ENCODE measurements at places on chromosomes 1 and 21.

- DNase-seq, result peak; percentile 79
Observed at GRCh38 chr1:12143631-12144155, 23.1 kb upstream of the TNFRSF1B start.

- DNase-seq, result no peak
Observed at GRCh38 chr1:154276797-154277196, 4.4 kb downstream of the HAX1 start.

GRCh38 chr1:175830500-175830899 is 87.1 kb upstream of the TNR start:
- no peak for DNase-seq

DNA sequence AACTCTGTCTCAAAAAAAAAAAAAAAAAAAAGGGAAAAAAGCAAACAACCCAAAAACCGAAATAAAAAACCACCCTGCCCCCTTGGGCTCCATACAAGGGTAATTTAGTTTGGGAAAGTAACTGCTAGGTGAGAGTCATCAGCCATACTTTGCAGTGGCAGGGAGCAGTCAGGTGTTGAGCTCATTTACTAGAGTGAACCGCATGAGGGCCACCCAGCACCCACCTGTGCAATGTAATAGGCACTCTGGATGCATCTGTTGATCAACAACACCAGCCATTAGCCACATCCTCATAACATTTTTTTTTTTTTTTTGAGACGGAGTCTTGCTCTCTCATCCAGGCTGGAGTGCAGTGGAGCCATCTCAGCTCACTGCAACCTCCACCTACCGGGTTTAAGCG is 9.1 kb downstream of the INAVA start:
- no peak for DNase-seq

- peak; percentile 28 for DNase-seq
Observed at GRCh38 chr1:162285149-162285561, 91.5 kb downstream of the SPATA46 start.

DNA sequence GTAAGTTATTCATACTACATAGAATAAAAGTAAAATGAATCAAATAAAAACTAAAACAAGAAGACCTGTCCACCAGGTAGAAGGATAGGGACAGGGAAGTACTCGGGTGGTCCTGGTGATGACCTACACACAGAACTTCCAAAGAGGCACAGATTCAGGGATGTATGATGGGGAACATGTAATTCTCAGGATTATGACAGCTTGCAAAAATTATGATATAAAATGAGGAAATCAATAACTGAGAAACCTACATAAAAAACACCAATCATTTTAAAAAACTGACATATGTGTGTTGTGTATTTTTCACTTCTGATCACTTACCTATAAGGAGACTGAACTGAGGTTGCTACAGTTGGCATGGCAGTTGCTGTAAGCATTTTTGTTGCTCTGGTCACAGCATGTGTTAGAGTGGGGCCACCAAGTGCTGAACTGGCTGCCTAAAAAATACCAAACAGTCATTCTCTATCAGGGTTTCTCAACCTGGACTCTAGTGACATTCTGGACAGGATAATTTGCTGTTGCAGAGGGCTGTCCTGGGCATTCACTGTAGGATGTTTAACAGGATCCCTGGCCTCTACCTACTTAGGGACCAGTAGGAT is 73.8 kb downstream of the USP24 start:
- DNase-seq, result no peak

DNA sequence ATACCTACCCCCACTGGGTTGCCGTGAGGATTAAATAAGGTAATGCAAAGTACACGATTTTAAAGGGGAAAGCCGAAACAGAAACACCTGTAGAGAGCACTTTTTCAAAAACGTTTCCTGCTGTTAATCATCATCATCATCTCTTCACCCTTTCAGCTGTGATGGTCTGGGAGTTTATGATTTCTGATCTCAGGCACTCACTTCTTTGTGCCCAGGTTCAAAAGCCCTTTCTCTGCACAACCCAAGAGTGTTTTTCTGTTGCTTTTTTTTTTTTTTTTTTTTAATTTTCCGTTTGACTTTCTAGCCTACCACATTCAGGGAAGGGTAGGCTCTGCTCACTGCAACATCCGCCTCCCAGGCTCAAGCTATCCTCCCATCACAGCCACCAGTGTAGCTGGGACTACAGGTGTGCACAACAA is 936 bp upstream of the UBXN11 start:
- DNase-seq, result no peak

DNA sequence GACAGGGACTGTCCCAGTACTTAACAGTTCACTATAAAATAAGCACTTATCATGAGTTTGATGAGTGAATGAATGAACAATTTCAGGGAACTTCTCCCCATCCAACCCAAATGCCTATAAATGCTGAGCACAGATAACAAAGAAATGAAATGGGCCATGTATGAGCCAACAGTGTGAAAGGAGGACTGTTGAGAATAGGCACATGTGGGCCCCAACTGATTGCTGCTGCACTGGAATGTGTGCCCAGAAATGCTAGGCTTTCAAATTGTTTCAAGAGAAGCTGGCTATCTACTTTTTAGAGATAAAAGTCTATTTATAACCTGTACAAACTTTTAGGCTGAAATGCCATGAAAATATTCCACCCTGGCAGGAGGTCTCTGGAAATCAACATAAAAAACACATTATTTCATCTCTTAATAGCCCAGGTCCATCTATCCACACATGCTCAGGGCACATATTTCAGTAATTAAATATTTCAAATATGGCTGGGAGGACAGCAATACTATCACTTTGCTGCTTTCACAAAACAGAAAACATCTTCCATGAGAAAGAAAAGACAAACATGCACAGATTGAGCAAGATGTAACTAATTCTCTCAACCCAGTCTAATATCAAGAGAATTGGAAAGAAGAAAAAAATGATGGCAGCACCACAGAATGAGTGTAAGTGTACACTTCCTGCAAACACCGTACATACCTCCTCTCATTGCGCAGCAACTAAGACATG is 49.8 kb downstream of the COLGALT2 start:
- no peak for DNase-seq

GRCh38 chr1:15056515-15057285 is 96.8 kb upstream of the TMEM51 start:
- DNase-seq, result no peak

DNA sequence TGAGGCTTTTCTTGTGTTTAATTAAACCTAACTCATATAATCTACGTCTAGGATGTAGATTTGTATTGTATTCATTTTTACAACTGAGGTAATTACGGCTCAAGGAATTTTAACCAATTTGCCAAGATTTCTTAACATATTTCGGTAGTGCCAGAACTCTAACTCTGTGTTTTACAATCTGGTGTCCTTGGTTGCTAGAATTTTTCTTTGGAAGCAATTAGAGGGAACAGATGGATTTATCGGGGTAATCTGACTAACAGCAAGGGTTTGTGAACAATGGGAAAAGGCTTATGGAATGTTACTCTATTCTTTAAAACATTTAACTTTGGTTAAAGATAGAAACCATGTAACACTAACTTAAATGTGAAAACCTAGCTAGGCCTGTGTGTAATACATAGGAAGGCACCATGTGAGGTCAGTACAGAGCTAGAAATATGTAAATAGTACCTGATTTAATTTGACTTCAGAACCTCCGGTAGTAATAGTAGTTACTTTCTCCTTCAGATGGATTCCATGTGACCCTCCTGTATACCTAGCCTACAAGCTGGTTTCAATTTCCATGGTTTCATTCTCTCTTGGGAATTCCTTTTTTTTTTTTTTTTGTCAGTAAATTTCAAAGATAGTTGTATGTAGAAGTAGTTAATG is 1.2 kb downstream of the MTF2 start:
- DNase-seq, result no peak

DNA sequence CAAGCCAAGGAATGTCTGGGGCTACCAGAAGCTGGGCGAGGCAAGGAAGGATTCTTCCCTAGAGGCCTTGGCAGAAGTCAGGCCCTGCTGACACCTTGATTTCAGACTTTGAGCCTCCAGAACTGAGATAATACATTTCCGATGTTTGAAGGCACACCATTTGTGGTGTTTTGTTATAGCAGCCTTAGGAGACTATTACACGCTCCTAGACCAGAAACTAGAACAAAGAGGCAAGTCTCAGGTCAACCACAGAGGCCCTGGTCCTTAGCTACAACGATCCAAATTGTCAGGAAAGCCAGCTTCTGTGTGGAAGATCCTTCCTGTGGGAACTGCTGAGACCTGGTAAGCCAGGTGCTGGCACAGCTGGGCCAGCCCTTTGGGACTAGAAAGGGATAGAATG is 19.7 kb upstream of the AHCTF1 start:
- no peak for DNase-seq

- DNase-seq, result no peak
Observed at GRCh38 chr1:33512226-33513011, 40.0 kb downstream of the ZSCAN20 start.

DNA sequence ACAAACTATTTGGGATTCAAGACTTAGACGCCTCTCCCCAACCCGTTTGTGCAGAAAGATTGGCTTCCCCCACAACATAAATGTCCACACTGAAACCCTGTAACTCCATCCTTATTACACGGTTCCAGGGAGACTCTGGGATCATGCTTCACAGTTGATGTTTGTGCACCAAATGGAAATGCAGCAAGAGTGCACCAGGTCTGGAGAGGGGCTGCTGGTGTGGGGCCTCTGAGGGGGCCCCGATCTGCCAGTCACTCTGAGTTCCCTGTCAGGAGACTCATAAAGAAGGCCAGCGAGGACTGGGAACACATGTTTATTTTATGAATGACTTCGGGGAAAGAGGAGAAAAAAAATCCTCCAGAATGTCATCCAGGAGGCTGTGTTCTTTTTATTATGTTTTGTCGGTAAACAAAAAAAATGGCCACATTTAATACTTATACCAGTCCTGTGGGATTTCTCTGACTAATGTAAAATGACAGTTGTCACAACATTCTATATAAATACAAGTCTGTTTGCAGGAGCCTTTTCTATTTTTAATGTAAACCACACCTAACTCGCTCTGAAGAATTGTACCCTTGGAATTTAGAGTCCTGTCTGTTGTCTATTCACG is 439.1 kb upstream of the VAMP3 start:
- no peak for DNase-seq

DNA sequence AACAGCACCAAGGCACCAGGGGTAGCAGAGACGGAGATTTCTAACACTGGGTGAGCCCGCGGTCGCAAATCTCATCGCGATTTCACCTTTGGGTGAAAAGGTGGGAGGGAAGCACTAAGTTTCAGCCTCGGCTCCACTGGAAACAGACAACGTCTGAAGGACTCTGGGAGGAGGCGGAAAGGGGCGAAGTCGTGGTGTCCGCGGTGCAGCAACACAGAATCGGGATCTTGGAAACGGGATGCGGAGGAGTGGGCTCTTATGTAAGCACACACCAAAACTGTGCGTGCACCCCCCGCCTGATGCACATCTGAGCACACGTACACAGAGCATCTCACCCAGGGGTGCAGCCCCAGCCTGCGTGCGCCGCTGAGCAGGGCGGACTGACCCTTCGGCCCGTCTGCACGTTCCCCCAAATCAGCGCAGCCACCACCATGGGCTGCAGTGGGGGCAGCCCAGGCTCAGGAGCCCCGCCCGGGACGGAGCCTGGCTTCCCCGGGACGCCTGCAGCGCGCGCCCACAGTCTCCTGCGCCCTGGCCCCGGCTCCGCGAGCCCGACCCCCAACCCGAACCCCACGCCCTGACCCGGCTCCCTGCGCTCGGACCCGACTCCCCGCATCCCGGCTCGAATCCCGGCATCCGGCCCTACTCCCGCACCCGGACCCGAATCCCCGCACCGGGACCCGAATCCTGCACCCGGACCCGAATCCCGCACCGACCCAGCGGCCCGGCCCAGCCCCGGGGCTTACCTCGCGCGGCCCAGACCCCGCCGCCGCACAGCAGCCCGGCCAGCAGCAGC is 670 bp downstream of the CLSTN1 start:
- peak; percentile 27 for DNase-seq

- DNase-seq, result no peak
Observed at GRCh38 chr1:6316240-6317097, 55.6 kb upstream of the GPR153 start.
